ENCODE measurements at places on chromosomes 12 and 14.

DNA sequence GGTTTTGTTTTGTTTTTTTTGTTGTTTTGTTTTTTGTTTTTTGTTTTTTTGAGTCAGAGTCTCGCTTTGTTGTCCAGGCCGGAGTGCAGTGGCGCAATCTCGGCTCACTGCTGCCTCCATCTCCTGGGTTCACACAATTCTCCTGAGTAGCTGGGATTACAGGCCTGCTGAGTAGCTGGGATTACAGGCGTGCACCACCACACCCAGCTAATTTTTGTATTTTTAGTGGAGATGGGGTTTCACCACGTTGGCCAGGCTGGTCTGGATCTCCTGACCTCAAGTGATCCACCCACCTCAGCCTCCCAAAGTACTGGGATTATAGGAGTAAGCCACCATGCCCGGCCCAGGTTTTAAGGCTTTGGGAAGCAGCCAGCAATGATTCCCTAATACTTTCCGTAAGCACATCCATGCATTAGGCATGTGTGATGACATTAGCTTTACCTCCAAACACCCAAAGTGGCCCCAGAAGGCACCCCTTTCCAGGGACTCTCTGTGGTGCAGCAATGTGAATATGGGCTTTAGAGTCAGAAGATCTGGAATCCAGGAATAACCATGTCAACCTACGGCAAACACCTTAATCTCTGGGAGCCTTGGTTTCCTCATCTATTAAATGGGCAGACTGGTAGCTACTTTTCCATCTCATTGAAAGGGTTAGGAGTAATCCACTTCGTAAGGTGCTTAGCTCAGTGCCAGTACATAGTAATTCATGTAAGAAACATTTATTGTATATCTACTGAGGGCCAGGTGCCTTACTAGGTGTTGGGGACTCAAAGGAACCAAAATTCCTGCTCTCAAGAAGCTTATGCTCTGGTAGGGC is 152.9 kb downstream of the ZFP36L1 start:
- no peak for DNase-seq

DNA sequence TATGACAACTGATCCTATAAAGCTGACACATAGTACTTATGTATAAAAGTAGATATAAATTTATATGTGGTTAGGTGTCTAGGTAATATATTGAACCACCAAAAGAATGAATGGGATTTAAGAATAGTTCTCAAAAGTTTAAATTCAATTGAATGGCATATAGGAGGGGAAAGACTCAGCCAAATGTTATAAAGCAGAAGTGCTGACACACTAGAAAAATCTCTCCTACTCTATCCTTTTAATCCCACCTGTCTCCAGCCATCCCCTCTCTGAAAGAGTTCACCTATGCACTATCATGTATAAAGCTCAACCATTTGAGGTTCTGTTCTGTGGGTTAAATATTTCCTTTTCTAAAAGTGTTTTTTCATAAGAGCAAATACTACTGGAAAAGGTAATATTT is 400.7 kb downstream of the SOX5 start:
- no peak for DNase-seq

DNA sequence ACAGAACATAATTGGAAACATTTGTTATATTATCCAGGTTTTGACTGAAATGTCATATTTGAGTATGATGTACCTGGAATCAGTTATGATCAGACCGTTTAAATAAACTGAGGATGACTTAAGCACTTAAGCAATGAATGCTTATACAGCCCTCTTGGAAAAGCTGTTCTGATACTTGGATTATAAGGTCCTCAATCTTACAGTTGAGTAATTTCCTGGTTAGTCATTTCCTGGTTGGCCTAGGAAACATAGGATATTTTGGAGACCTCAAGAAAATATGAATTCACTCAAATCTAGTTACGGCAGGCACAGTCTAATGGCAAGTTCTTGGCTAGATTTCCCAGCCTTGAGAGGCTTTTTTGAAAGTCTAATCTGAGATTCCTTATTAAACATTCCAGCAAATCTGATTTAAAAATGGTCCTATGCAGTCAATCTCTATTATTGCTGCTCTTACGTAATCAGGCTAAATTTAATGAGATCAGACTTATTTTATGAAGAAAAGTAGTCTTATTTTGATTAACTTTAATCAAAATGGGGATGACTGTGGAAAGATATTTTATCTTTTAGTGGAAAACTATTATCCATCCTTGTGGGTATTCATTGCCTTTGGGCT is 447.2 kb downstream of the SNAPC1 start:
- no peak for DNase-seq

DNA sequence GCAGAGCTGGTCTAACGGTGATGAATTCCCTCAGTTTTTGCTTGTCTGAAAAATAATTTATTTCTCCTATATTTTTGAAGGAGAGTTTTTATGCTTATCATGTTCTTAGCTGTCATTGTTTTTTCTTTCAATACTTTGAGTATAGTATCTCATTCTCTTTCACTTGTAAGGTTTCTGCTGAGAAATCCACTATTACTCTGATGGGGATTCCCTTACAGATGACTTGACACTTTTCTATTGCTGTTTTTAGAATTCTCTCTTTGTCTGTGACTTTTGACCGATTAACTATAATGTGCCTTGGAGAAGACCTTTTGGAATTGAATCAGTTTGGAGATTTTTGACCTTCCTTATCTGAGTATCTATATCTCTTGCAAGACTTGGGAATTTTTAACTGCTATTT is 139.6 kb downstream of the PRKD1 start:
- no peak for DNase-seq

DNA sequence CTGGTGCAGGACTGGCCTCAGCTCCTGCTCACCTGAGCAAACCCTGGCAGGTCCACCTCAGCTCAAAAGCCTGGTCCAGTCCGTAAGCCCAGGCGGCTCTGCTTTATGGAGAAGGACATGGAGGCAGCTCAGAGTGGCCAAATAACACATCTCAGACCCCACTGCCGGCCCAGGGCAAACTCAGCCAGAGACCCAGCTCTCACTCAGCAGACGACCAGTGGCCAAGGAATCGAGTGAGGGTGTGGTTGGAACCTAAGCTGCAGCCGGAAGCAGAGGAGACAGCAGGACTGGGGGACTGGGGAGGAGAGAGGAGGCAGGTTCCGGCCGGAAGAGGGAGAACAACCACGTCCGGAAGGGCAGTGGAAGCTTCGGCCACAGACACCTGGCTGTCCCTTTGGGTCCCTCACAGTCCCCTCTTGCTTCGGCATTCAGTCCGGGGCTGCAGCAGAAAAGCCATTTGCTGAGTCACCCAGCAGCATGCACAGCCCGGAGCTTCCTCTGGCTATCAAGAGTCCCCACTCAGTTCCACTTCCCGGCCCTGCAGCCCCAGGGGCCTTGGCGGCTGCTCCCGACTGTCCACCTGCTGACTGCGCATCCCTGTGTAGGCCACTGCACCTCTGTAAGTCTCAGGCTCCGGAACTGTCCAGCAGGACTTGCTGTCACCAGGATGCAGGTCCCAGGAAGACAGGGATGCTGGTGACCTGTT is 104.0 kb downstream of the CALM1 start:
- DNase-seq, result no peak

GRCh38 chr14:58772794-58773620 is 135.2 kb downstream of the DACT1 start:
- no peak for DNase-seq

- DNase-seq, result no peak
These were observed 12.4 kb downstream of the FBRSL1 start for GRCh38 chr12:132502149-132502881.

DNA sequence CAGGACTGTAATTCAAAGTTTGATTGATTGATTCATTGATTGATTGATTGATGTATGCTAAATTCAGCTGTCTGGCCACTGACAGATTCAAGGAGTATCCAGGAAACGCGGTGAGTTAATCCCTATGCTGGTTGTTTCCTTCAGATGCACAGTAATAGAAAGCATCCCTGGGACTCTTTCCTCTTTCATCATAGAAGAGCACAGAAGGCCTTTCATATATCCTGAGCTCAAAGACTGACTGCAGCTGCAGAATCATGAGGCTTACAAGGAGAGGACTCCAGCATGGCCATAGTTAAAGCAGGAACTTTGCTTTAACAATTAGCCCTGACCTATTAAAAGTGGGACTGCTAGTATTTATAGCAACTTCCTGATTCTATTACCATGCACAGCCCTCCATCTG is 187.7 kb upstream of the TMTC1 start:
- DNase-seq, result no peak

DNA sequence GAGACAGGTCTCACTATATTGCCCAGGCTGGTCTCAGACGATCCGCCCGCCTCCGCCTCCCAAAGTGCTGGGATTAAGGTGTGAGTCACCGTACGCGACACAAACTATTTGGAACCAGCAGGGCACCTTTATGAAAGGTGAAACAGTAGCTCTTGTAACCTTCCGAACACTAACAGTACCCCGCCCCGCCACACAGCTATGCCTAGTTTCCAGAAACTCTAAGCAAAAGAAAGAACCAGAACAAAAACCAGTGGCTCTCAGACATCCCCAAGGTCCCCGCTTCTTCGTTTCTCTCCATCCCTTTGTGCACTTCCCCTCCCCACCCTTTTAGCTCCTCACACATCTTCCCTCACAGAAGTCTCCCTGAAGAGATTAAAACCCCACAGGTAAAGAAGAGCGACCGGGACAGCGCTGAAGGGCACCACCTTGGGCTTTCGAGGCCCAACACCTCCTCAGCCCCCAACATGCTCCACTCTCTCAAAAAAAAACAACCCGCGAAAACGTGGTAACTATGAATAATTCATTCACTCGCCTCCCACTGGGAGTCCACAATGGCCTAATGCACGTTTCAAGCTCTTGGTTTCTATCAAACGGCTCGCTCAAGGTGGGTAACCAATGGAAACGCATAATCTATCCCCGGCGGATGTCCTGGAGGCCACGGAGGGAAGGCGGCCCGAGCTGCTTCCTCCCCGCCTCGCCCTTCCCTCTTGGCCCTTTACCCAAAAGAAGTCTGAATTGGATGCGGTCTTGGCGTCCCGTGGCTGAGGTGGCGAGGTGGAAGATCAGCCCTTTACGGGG is 877 bp downstream of the BAG5 start:
- DNase-seq, result no peak

DNA sequence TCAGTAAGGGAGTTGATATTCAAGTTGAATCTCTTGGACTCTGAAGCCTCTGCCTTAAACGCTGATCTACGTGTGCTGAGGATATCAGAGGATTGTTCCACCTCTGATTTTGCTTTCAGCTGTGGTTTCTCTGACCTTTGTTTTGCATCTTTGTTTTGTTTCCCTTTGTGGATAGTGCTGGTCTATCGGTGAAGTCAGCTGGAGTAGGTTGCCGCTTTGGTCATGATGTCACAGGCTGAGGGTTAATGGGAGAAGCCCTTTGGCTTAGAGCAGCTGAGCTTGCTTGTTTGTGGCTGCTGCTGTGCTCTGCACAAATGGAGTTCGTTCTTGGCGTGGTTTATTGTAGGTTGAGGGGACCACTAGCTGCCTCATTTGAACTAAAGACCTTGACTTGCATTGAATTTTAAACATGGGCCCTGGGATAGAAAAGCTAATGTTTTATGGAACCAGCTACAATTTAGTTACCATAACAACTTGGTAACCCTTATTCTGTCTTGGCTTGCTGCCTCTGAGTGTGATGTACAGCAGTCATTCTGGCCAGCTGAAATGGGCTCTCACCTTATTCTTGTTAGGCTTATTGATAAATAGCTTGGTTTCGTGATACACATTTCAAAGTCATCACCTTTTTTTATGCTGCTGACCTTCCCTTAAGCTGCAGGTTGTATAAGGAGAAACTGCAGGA is 284.5 kb upstream of the E2F7 start:
- no peak for DNase-seq

DNA sequence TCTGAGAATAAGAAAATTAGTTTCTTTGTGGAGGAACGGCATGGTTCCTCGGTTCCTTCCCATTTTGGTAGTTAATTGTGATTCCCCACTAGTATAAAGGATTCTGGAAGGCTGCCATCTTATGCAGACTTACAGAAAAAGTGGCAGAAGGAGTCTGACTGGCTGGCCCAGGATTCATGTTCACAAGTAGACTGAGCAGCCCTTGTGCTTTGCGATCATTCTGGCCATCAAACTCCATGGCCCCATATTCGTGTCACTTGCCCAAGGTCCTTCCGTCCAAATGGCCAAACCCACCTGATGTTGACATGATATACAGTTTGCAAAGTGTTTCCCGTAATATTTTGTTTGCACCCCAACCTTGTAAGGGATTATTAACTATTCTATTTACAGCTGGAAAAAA is 297.2 kb upstream of the AMIGO2 start:
- DNase-seq, result no peak

DNA sequence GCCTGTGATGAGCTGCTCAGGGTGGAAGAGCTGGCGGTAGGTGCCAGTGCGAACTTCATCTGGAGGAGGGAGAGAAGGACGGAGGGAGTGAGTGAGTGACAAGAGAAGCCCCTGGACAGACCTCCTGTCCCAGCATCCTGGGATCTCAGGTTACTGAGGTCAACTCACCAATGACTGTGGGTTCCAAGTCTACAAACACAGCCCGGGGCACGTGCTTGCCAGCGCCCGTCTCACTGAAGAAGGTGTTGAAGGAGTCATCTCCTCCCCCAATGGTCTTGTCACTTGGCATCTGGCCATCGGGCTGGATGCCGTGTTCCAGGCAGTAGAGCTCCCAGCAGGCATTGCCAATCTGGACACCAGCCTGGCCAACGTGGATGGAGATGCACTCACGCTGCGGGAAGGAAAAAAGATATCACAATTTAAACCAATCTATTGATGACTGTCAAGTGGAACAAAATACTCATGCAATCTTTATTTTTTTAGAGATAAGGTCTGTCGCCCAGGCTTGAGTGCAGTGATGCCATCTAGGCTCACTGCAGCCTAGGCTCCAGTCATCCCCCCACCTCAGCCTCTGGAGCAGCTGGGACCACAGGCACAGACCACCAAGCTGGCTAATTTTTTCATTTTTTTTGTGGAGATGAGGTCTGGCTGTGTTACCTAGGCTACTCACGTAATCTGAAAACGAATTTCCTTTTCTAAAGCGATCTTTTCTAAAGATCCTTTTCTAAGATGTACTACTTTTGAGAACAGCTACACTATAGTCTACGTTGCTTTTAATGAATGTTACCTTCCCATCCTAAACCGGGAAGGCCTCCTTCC is 1.7 kb downstream of the TUBA1B start:
- no peak for DNase-seq

GRCh38 chr12:111925171-111925570 is 83.1 kb downstream of the MAPKAPK5 start:
- DNase-seq, result no peak

DNA sequence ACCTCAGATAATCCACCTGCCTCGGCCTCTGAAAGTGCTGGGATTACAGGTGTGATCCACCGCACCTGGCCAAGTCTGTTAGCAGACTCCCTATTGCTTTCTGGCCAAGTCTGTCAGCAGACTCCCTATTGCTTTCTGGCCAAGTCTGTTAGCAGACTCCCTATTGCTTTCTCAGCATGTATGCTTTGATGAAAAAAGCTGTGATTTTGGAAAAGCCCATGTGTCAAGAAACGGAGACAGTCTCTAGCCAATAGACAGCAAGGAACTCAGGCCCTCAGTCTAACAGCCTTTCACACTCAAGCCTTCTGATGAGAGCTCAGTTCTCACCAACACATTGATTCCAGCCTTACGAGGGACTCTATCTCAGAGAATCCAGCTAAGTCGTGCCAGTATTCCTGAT is 158.8 kb upstream of the KRR1 start:
- no peak for DNase-seq

GRCh38 chr12:102865821-102866615 is 51.0 kb downstream of the PAH start:
- no peak for DNase-seq
